ENCODE measurements at places on chromosomes 16 and 17. TPM values are rescaled to one million over a fixed set of nuclear protein-coding genes. Genes with fewer than 3 reads are reported as not detected.

KRTAP17-1 gene
- not detected for total RNA-seq

CDRT15L2 gene
- not detected for total RNA-seq

SOST gene
- not detected for total RNA-seq

VTN gene
- 0.57 TPM for total RNA-seq

CEP295NL gene
- 0.81 TPM for total RNA-seq

TMIGD1 gene
- total RNA-seq = not detected

BLTP2 gene
- total RNA-seq = 124 TPM

GRCh38 chr16:27238016-27238587, 30.5 kb downstream of the NSMCE1 start:
- no peak for DNase-seq

DNA sequence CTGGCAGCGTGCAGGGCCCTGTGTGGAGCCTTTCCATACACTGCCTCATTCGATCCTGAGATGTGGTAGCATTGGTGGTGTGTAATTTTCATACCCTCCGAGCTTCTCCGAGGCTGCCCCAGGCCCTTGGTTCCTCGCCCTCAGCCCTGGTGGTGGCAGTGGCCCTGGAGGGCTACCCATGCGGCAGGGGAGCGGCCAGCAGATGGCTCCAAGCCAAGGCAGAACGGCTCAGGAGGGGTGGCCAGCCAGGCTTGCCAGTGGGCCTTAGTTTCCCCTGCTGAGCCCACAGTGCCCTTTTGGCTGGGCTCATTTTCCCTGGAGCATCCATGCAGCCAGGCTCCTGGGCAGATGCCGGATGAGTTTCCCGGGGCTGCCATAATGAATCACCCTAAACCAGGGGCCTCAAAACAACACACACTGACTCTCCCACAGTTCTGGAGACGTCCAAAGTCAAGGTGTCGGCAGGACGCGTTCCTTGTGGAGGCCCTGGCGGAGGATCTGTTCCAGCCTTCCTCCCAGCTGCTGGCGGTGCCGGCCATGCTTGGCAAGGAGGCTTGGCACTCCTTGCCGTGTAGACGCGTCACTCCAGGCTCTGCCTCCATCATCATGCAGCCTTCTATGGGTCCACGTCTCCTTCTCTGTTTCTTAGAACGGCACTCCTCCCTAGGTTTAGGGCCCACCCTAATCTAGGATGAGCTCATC, 158.8 kb upstream of the GSE1 start:
- DNase-seq = no peak

GRCh38 chr17:11690681-11691080, 92.4 kb downstream of the DNAH9 start:
- DNase-seq = no peak

DNA sequence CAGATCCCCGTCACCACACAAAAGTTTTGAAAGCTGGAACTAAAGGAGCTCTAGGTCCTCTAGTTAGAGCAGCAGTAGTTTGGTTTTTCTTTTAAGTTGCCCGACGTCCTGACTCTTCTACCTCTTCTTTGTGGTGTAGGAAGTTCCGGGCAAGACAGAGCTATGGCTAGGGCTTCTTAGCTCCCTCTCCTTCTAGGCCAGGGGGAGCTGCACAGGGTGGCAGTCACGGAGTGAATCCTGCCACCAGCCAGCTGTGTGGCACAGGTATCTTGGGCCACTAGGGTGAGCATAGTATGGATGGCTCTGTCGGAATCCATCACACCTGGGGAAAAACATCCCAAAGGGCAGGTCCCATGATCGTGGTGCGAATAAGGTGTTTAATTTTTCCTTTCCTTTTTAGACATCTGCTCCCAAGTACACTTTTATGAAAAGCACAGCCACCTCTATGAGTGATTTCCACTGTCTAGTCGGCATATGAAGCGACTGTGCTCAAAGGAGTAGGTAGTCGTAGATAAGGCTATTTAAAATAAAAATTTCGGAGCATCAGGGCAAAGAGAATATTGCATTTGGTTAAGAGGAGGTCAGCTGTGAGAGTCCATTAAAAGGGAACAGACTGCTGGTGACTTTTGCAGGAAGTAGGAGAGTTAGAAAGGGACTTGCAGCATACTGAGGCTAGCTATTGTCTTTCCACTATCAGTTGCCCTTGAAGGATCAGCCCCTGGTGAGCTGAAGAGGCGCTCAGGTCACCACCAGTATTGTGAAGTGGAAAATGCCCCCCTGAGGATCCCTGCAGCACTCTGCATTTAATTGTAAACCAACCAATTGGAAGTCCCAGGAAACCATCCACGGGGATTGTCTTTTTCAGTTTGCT, 2.1 kb downstream of the PRKCA start:
- DNase-seq = no peak

- DNase-seq = no peak
These were observed 114.0 kb downstream of the CMIP start for GRCh38 chr16:81558444-81559175.

- no peak for DNase-seq
These were observed 139.8 kb downstream of the PARN start for GRCh38 chr16:14490235-14490634.

GRCh38 chr16:13923703-13924298, 3.8 kb downstream of the ERCC4 start:
- DNase-seq = peak; percentile 51

DNA sequence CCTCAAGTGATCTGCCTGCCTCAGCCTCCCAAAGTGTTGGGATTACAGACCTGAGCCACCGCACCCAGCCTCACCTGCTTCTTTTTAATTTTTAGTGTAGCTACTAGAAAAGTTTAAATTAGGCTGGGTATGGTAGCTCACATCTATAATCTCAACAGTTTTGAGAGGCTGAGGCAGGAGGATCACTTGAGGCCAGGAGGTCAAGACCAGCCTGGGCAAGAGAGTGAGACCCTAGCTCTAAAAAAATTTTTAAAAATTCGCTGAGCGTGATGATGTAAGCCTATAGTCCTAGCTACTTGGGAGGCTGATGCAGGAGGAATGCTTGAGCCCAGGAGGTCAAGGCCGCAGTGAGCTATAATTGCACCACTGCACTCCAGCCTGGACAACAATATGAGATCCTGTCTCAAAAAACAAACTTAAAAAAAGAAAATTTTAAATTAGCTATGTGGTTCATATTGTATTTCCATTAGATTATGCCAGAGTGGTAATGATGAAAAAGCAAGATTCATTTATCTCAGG, 34.9 kb downstream of the TXNDC11 start:
- DNase-seq = no peak

DNA sequence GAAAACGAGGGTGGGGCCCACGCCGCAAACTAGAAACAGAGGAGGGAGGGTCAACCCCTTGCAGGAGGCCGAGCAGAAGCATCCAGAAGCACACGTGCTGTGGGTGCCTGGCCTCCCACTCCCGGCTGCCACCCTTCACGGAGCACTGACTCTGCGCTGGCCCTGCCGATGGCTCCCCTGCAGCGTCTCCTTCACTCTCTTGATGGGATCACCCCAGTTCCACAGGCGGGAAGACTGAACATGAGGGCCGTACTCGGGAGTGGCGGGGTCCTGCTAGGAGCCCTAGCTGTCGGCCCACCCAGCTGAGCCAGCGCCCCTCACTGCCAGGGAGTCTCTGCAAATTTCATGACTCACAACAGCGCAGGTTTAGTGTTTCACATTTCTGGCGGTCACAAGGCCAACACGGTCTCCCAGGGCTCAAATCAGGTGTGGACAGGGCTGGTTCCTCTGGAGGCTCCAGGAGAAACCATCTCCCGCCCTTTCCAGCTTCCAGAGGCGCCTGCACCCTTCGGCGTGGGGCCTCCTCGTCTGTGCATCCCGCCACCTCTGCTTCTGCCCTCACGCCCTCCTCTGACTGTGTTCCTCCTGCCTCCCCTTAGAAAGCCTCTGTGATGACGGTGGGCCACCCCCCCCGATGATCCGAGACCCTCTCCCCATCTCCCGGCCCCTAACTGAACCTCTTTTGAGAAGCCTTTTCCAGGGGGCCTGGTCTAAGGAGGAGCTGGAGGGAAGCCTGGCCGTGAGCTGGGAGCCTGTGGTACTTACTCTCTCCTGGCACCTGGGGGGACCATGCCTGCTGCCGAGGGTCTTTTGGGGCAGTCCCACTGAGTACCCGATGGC, 2.0 kb downstream of the PTX4 start:
- no peak for DNase-seq

DNA sequence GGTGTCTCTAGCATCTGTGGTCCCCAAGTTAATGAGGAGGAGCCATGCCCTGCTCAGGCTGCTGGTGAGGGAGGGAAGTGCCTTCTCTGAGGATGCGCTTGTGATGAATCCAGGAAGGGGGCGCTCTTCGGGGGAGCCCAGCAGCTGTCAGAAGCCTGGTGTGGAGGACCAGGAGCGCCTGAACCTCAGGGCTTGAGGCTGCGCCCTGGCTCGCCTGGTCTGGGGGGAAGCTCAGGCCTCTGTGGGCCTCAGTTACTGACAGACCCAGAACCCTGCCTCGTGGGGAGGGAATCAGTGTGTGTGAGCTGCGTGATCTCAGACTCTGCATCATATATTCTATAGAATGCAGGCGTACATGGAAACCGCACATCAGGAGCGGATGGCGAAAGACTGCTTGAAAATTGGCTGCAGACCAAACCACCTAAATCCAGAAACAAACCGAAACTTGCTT, 126.1 kb downstream of the SEC14L1 start:
- no peak for DNase-seq

- DNase-seq = no peak
These were observed 55.7 kb downstream of the SREBF1 start for GRCh38 chr17:17780922-17781590.

DNA sequence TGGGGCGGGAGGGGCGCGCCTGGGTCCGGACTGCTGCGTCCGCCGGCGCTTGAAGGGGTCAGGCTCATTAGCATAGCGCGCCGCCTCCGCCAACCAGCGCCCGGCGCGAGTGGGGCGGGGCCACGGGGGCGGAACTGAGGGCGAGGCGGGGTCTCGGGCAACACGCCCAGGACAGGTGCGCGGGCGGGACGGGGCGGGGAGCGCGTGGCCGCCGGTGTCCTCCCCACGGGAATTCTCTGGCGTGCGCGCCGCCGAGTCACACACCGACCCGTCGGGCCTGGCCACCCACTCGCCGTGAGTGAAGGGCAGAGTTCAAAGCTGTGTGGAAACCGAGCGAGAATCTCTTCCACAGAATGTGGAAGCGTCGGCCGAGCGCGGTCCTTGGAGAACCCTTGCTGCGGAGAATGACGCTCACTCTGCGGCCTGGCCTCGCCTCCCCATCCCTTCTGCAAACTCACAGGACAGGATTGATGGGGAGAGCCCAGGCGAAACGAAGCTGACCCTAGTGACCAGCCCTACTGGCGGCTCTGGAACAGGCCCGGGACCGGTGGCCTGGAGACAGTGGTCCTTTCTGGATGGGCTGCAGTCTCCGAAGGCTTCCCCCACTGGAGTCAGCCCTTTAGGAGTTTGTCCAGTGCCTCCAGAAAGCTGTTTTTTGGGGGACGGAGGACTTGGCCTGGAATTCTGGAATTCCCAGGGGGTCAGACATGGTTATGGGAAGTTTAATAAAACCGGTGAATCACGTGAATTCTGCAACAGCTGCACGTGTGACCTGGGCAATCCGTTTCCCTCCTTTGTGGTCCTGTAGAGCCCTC, at the start of gene SNAI3:
SNAI3 (minus strand) TSS at position 69 of the 815 bp plus-strand sequence. CDS start 101 bp downstream, outside the sequence.
- no peak for DNase-seq

DNA sequence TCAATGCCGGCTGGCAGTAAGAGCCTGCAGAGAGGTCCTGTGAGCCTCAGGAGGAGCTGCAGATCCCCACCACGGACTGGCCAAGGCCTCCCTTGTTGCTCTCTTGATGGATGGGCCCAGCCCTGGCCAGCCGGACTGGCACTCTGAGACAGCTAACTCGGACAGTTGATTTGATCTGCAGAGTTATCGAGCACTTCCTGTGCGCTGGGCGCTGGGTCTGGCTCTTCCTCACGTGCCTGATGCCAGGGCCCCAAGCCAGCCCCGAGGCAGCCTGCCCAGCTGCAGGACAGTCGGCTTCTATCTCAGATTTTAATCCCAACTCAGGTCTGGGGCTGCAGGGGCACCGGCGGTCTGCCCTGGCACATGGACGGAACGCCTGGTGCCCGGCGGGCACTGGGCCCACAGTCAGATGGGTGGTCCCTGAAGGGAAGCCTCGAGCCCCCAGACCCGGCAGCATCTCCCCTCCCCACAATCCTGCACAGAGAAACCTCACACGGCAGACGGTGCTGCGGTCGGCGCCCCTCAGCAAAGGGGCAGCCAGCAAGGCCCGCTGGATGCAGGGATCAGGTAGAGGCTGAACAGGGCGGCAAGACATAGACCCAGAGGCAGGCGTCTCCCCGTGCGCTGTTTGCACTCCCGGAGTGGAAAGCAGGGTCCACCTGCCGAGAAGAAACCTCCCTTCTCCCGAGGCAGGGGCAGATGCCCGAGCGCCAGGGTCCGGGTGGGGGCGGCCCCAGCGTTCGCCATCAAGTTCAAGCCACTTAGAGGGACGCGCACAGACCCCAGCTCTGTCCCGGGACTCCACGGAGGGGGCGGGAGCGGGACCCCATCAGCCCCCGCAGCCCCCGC, 34.0 kb downstream of the TIMM22 start:
- DNase-seq = no peak

DNA sequence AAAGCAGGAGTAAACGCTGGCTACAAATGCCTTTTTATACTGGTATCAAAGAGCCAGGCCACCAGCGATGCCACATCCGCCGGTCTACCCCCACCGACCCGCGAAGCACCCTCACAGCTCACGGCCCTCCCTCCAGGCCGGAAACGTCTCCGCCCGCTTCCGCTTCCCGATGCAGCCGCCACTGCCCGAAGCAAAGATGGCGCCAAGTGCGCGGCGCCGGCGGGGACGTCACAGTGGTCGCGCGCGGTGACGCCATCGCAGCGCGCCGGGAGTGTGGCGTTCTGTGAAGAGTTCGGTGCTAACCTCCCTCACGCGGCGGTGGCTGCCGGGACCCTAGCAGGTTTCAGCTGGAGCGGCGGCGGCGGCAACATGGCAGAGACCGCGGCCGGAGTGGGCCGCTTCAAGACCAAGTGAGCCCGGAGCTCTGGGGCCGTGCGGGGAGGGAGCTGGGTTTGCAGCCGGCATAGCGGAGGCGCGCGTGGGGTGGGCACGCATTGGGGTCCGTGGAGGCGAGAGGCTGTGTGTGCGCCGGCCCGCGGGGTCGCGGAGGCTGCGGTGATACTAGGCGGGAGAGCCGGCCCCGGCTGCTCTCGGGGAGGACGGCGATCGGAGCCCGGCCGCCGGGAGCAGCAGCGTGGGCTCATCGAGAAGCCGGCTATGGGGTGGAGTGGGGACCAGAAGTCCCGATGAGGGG, at the start of gene TBL3:
TBL3 (plus strand) TSS at position 258 of the 694 bp plus-strand sequence; CDS start at position 370, 112 bp downstream.
- DNase-seq = peak; percentile 92

GRCh38 chr17:32279891-32280716, 14.5 kb downstream of the RHBDL3 start:
- DNase-seq = no peak
